Activated CD4-positive, CD25-positive, alpha-beta regulatory T cell treated with anti-CD3 and anti-CD28 coated beads, Interleukin-2, amount 50 U/mL, for 72 hours (primary cell): ENCODE measurements at places on chromosomes 12 and 14.

DNA sequence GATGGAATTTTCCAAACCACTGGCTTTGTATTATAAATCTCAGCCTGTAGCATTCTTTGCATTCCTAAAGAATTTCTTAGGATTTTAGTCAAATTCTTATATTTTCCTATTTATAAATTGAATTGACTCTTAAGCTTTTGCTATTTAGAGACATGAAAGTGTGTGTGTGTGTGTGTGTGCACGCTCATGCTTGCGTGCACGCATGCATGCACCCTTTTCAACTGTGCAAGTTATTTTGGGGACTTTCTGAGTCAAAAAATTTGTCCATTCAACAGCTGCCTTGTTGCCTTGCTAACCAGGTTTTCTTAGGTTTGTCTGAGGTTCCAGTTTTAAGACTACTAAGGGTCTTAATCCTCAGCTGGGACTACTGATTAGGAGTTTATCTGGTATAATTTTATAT is 42.6 kb downstream of the GPATCH2L start:
- no peak for DNase-seq

DNA sequence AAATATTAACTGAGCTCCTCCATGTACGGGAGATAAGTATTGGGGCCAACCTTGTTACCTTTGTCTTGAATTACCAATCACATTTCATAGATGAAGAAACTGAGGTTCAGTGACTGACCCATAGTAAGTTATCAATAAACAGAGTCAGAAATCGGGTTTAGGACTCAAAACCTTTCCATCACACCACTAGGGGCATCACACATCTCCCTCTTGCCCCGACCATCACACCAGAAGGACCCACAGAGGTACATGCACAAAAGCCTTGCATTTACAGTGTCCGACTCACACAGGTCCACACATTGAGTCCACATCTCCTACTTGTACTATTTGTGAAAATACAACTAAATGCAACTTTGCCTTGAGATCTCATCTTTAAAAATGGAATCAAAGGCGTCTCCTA is 29.4 kb downstream of the KCNA5 start:
- no peak for DNase-seq

GRCh38 chr12:63103494-63104131 is 47.4 kb downstream of the AVPR1A start:
- DNase-seq = no peak

DNA sequence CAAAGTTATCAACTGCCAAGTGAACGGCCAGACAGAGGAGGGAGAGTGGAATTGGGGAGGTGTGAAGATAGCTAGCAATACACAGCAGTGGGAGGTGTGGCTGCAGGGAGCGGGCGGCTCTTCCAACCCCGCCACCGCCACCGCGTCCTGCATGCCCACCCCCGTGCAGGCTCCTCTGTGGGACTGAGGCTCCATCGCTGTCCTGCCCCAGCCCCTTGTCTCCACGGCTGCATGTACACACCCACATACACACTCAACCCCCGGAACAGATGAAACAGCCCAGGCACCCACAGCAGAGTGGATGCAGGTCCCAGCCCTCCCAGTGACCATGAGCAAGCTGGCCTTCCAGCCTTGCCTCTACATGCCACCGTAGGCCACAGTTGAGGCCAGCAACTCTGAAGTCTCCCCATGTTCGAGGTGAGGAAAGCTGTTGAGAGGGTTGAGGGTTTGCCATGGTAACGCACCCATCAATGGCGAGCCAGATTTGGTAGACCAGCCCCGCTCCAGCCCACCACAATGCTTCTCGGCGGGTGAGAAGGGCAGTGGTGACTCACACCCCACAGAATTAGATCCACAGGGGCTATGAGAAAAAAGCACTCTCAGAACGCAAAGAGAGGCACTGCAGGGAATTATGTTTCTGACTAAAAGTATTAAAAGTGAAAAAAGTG is 39.3 kb downstream of the PITPNM2 start:
- no peak for DNase-seq

GRCh38 chr14:81062816-81063215 is 107.4 kb downstream of the TSHR start:
- DNase-seq = no peak

DNA sequence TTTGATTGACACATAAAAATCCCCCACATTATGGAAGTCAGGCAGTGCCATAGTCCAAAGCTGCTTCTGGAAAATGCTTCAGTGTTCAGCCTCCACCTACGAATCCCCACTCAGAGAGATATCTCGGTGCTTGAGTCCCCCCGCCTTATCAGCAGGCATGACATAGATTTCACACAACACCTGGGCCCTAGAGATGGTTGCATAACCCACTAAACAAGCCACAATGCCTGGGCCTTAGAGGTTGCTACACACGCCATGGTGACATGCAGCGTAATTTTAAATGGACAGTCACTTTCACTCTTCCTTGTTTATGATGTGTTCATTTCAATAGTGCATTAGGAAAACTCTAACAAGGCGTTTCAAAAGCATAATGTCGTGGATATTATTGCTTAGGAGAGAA is 38.0 kb downstream of the CCDC60 start:
- no peak for DNase-seq

GRCh38 chr14:45249856-45250575 is 3.0 kb downstream of the MIS18BP1 start:
- DNase-seq = no peak

- no peak for DNase-seq
Observed at GRCh38 chr14:68809524-68809923, 16.7 kb upstream of the ZFP36L1 start.

- DNase-seq = no peak
Observed at GRCh38 chr12:15830538-15830937, 41.4 kb upstream of the EPS8 start.

- no peak for DNase-seq
Observed at GRCh38 chr12:14326699-14327098, 38.8 kb upstream of the ATF7IP start.

GRCh38 chr12:44874981-44875416 is 1.1 kb downstream of the NELL2 start:
- no peak for DNase-seq

DNA sequence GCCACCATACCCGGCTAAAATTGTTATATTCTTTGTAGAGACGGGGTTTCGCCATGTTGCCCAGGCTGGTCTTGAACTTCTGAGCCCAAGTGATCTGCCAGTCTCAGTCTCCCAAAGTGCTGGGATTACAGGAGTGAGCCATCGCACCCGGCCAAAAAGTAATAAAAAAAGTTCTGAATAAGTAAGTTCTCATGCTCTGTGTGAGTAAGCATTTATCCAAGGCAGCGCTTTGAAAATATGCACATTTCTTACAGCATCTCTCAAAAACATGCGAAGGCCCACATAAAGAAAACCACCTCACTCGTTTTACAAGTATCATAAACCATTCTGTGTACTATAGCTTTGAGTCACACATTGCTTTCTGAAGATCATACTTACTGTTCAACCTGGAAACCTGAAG is 8.6 kb downstream of the GIT2 start:
- no peak for DNase-seq

GRCh38 chr12:123995023-123995748 is 22.2 kb downstream of the ZNF664 start:
- no peak for DNase-seq

GRCh38 chr12:52147367-52147963 is 44.3 kb downstream of the KRT80 start:
- no peak for DNase-seq

- DNase-seq = no peak
Observed at GRCh38 chr12:71186571-71187288, 28.9 kb upstream of the TSPAN8 start.

DNA sequence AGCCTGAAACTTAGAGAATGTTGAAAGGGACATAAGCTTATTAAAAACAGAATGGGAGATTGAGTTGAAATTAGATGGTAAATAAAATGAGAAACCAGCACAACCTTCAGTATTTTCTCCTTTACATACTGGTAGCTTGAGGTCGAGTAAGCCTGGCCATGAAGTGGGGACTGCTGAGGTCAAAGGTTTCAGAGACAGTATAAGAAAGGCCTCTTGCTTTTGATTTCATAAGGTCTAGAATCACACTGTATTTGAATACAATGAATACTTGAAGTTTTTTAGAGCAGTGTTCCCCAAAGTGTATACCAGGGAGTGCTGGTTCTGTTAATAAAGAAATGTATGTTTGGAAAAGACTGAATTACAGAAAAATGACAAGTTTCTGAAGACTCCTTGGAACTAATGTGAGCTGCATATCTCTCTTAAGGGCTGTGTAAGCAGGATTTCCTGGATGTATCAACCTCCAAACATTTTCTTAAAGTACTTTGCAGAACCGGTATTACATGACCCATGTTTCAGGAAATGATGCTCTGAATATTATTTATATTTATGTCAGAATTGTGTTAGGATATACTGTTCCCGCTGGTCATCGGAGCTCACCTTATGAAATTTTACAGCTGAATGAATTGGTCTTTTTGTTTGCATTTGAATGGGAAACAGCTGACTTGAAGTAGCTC is 85.0 kb downstream of the AKAP6 start:
- DNase-seq = no peak

- no peak for DNase-seq
Observed at GRCh38 chr12:20109676-20110075, 258.7 kb upstream of the PDE3A start.

DNA sequence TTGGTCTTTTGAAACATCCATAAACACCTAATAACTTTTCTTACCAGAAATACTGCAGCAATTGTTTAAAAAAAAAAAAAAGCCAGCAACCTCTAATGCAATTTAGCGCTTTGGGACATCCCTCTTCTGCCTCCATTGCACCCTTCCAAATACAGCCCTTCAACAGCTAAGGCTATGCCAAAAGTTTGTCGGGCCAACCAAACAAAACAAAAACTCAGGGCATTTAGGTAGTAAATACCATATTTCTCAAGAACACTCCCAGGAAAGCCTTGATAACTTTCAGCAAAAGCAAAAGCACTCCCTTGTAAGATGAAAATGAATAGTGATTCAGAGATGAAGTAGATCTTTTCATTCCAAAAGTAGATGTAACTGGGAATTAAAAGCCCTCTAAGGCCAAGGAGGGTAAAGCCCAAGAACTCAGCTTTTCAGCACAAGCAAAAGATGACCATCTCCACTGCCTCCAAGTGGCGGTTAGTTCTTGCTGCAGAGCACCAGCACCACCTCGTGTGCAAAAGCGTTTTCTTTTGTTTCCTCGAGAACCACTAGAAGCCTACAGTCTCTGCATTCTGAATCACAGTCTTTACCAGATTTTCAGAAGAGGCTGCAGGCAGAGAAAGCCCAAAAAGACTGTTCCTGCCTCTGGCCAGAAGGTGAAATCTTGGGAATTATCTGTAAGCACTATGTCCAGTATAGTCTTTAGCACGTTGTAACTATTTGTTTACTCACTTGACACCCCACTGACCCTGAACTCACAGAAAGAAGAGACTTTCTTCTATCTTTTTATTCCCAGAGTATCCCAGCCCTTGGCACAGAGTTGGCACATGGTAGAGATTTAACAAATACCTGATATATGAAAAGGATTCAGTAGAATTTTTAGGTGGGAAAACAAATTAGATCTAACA is 53.1 kb downstream of the SIX6 start:
- no peak for DNase-seq

GRCh38 chr12:54082397-54082892 is 28.8 kb downstream of the HOXC4 start:
- peak; percentile 36 for DNase-seq

GRCh38 chr14:55107766-55108554 is 21.1 kb upstream of the LGALS3 start:
- DNase-seq = peak; percentile 44

DNA sequence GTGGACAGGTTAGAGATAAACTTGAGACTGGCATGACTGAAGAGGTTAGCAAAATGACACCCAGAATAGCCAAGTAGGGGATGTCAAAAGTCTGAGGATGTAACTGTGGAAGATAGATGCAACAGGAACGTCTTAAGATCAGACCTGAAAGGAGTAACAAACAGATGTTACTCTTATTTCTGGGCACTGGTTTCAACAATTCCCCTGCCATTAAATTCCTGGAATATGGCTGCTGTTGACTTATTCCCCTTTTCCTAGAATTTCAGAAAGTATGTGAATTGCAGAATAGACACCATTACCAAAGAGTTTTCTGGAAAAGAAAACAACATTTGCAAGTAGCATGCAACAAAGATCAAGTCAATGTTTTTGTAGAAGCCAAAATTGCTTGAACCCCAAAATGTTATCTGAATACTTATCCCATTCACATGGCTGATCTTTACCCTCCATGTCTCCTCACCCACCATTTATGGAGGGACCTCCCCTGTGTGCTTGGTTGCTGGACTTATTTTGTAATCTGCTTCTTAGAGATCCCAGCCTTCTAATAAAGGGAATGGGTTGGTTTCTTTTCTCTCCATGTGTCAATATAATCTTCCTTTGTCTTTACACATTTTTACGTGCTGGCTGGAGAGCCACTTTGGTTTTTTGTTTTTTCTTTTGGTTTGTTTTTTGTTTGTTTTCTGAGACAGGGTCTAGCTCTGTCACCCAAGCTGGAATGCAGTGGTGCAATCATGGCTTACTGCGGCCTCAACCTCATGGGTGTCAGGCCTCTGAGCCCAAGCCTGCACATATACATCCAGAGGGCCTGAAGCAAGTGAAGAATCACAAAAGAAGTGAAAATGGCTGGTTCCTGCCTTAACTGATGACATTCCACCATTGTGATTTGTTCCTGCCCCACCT is 57.0 kb downstream of the BBS10 start:
- DNase-seq = no peak

DNA sequence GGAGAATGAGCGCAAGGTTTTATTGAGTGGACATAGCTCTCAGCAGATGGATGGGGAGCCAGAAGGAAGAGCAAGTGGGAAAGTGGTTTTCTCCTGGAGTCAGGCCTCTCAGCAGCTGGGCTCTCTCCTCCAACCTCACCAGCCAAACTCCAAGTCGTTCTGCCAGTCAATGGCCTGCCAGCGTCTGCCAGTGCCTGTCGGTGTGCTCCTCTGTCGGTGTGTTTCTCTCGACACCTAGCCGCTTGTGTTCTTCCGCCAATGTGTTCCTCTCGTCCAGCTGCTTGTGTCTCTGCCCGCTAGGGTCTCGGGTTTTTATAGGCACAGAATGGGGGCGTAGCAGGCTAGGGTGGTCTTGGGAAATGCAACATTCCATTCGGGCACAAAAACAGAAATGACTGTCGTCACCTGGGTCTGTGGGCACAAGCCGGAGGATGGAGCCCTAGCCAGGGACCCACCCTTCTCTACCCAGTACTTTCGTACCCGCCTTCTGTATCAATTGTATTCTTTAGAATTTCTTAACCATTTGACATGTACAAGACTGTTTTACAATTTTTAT is 1365.4 kb downstream of the FSCB start:
- DNase-seq = no peak

DNA sequence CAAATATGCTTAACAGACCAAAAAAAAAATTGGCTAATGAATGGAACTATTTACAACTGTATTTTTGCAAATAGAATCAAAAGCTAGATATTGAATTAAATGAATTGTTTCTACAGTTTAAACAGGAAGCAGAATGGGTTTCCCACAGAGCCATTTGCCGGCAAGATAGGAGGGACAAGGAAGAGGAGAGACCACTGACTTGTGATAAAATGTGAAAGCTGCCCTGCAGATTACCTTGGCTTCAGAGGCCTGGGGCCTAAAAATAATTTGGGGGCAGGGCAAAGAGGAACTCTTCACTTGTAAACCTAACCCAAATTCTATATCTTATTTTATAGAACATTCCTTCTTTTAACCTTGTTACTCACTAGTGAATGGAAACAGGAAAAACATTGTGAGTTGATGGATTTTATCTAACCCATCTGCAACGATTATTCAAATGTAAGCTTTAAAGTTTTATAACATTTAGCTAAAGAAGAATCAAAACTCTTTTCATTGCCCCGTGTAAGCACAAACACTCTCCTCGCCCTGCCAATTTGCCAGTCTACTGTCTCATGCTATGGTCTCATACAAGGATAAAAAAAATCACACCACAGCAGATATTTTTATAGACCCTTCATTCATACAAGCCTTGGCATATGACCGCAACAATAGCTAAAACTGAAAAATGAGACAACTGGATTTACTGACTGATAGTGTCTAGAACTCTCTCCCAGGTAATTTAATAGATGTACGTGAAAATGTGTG is 49.5 kb upstream of the MDM1 start:
- DNase-seq = no peak
